GM20000 (cell line): ENCODE measurements at places on chromosomes 13 and 19.

DNA sequence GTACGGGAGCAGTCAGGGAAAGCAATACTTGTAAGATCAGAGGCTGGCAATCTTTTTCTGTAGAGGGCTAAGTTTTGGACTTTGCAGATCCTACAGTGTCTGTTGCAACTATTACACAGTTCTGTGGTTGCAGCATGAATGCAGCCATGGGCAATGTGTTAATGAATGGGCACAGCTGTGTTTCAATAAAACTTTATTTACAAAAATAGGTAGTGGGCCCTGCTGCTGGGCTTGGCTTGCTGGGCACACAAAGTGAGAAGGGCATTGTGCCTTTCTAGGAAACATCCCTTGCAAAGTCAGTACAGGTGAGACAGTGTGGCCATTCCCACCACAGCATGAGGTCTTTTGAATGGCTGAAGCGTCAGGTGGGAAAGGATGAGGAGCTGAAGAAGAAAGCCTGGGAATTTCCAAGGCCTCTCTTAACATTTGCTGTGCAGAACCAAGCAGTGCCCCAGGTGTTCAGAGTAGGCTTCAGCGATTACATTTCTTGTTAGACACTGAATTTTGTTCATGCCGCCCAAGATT is 9.1 kb downstream of the KL start:
- no peak for DNase-seq

DNA sequence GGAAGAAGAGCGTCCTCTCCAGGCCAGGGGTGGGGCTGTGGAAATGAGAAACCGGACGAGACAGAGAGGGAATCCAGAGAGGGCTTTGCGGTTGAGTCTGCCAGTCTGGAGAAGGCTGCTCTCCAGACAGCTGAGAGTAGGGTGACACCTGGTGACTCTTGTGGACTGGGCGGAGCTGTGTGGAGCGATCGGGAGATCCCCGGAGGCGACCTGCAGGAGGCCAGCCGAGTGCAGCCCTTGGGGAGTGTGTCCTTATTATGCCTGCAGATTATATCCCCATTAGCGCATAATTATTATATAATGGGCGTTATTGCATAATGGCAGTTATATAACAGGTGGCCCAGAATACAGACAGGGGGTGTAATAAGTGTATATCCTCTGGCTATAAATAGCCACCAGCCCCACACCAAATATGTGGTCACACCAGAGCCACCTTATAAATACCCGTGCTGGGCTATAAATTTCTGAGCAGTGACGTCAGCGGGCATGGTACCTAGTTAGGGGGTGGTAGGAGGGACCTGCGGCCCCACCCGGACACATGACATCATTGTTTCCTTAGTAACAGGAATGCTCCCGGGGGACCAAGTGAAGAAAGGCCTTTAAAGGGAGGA is 41.2 kb downstream of the NFIX start:
- DNase-seq: no peak

DNA sequence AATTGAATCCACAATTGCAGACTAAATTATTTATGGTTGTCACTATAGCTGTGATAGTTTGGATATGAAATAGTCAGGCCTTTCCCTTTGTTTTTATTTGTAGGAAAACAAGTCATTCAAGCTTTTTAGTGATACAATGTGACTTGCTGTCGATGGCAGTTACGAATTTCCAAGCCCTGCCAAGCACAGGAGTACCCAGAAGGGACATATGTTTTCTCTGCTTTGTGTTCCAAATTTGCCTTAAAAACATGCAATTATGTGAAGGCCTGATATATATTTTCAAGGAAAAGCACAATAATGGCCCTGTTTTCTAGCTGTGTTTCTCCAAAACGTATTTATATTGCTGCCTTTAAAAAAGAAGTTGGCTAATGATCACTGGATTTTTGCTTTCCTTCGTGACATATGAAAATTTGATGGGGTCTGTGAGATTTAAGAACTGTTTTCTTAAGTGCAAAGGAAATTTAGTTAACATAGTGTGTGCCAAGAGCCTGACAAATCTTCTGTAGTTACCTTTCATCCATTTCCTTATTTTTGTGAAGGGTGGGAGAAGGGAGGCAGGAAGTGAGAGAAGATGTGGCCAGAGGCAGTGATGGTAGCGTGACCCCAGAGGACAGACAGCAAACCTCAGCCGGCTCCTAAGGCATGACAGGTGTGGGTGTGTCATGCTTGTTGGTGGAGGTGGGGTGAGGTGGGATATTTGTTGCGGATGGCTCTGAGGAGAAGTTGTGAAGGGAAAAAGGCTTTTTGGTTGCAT is 79.6 kb downstream of the TEX26 start:
- DNase-seq: no peak

DNA sequence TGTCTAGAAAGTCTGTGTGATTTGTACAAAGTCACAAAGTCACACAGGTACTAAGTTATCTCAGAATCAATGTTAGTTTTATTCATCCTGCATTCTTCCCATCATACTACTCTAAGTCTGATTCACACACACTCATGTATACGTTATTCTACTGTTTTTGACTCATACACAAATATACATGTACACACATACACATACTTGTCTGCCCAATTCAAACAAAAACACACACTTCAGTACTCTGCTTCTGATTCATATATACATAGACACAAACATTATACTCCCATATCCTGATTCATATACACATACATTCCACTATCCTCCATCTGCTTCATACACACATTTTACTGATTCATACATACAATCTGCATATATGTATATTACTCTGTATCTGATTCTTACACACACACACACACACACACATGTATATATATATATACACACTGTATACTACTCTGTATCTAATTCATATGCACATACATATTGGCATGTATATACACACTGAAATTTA is 69.3 kb downstream of the KLF12 start:
- DNase-seq: no peak

GRCh38 chr19:20661150-20661819 is at the start of gene ZNF626:
TSS of gene ZNF626 (minus strand) at chr19:20661571. CDS start at chr19:20661446, 125 bp downstream.
- DNase-seq: peak; percentile 80

DNA sequence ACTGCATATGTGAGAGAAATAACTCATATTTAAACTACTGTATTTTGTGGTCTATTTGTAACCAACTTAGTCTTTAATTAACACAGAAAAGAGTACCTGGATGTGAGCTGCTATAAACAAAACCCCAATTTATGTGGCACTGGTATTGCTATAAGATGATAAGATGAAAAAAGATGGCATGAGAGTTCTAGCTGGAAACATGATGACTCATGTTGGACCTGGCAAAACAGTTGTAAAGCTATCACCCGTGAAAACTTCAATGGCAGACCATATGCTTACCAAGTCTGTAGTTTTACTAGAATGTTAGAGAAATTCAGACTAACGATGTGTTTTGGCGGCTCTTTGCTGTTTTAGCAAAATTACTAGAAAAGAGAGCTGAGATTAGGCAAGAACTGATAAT is 69.6 kb upstream of the PCDH9 start:
- no peak for DNase-seq

DNA sequence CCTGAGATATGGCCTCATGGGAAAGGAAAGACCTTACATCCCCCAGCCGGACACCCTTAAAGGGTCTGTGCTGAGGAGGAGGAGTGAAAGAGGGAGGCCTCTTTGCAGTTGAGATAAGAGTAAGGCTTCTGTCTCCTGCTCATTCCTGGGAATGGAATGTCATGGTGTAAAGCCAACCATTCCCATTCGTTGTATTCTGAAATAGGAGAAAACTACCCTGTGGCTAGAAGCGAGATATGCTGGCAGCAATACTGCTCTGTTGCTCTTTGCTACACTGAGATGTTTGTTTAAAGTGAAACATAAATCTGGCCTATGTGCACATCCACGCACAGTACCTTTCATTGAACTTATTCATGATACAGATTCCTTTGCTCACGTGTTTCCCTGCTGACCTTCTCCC is 783 bp upstream of the ZNF587B start:
- DNase-seq: no peak

- no peak for DNase-seq
Observed at GRCh38 chr19:33507021-33507956, 14.3 kb downstream of the PEPD start.

- DNase-seq: no peak
Observed at GRCh38 chr19:16094360-16095070, 17.2 kb upstream of the RAB8A start.
